Posterior vena cava (tissue), 2 donors: ENCODE measurements at places on chromosomes 5 and 9.

DNA sequence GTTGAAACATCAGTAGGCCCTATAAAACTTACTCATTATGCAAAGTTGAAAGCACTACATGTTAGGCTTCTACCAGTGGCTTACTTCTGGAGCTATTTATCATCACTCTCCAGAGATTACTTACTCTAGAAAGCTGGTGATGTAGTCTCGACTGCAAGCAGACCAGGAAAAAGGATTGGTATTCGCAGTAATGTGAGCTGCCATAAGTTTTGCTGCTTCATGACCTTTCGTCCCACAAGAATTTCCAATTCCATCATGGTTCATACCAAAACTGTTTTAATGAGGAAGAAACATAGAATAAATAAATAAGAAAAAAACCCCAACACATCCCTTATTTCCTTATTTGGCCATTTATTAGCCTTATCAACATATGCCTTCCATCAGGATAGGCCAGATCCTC lies 181.9 kb downstream of the ADAMTS6 start:
- no peak for DNase-seq

DNA sequence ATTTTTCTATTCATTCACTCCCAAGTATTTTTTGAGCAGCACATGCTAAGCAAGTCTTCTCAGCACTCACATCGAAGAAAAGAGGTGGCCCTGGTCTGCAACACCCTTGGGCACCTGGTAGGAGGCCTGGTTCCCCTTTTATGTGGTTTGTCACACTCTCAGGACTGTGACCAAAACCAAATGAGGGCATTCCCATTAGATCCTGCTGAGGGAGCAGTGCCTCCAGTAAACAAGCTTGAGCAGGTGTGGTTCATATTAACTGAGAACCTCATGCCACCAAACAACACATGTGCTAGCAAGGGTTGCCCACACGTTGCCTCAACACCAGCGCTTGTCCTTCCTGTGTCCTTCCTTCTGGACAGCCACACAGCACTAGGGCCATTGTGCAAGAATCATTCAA lies 26.9 kb upstream of the SYK start:
- DNase-seq = no peak

DNA sequence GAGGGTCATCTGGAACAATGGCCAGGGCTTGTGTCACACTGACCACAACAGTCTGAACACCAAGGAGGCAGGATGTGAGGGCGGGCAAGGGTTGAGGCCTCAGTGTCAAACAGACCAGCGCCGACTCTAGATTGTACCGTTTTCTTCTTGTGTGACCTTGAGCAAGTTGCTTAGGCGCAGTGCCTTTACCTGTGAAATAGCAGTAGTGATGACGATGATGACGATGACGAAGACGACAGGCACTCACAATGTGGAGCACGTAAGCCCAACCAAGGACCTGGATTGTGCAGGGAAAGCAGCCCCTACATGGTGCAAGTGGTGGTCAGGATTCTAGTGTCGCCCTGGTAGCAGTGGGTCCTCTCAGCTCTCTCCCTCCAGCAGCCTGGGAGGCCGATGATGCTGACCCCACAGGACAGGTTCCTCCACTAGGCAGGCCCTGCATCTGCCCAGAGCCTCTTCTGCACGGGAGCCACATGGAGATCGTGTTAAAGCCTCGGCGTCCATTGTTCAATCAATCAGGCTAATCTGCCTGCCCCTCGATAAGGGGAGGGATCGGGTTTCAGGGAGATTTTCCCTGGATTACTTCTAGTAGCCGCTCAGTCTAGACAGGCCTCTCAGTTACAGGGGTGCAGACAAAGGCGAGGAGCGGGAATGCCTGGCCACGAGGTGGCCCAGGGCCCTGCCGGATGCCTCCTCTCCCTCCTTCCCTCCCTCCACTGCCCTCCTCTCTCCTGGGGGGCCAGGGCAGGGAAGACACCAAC lies 91.7 kb downstream of the MACROH2A1 start:
- peak; percentile 30 for DNase-seq

DNA sequence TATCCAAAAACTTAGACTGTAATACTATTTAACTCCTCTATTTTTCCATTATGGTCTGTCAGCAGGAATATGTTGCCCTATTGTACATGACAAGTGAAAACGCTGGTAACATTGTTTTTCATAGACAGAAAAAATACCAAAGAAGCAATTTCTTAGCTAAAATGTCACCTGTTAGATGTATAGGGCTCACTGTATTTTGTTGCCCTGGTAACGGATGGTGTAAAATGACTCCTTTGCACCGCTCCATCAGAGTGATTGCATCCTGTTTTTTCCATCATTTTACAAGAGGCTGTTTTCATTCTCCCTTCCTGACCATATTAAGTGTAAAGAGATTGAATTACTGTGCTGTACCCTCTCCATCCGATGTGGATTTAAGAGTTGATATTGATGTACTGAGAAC lies 460.1 kb upstream of the TLE4 start:
- no peak for DNase-seq

- DNase-seq = no peak
Observed at GRCh38 chr5:3010301-3010952, 258.9 kb upstream of the IRX2 start.

GRCh38 chr5:113495422-113495841 lies 7.2 kb upstream of the MCC start:
- no peak for DNase-seq

DNA sequence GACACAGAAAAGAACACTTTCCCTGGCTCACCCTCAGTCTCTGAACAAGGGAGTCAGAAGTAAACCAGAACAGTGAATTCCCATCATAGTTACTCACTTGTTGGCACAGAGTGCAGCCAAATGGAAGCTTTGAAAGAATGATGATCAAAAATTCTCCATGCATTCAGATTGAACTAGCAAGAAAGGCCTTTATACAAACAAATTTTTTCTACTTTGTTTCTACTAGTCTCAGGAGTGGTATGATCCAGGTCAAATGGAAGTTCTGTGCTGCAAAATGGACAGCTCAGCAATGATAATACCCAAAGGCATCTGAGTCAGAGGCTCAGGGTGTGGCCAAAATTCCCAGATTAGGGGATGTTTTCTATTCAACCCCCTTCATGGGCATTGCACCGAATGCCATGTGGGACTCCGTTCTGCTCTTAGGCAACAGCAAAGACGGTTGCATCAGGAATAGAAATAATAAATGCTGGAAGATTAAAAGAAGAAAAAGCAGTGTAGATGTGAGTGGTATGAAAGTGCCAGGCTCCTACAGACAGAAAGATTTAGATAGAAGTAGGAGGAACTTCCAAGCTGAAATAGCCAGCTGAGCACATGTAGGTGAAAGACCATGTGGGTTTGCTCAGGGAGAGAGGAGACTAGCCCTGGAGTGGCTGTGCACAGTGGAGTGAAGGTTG lies 24.0 kb upstream of the ASPN start:
- no peak for DNase-seq

DNA sequence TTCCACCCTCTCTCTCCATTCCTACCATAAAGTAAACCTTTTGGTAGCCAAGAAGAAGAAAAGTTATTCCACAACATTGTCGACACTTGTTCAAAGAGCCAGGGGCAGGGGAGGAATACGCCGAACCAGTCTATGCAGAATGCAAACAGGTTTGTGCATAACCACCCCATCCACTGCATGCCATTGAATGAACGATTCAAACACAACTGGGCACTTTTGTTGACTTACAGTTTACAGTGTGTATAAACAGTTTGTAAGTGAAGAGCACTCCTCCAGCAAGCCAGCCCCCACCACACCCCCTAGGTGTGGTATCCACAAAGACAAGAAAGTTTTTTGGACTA lies 6.8 kb upstream of the S1PR3 start:
- no peak for DNase-seq

DNA sequence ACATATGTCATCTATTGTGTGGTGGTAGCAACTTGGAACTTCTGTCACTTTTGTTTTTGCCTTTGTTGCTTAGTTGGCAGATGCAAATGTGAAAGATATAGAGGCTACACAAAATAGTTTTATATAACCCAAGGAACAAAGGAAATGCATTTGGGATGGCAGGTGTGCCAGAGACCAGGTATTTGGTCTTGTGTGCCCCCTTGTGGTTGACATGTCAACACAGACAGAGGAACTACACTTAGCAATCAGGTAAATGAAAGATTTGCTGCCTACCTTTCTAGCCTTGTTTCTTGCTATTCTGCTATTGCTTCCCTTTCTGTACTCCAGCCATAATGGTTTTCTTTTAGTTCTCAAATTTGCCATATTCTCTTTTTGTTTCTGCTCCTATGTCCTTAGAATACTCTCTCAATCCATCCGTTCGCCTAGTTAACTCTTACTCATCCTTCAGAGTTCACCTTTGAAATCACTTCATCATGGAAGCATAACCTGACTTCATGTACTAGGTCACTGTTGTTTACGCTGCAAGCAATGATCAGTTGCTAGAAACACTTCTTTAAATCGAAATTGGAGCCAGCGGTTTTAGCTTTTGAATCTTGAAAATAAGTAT lies 119.5 kb downstream of the TRPM3 start:
- no peak for DNase-seq

DNA sequence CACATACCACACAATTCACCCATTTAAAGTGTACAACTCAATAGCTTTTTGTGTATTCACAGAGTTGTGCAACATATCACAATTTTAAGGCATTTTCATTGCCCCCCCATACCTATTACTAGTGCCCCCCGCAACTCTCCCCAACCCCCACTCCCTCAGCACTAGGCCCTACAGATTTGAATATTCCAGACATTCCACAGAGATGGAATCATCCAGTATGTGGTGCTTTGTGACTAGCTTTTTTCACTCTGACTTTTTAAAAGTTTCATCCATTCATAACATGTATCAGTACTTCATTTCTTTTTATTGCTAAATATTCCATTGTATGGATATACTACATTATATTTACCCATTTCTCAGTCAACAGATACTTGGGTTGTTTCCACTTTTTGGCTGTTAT lies 102.9 kb upstream of the LRRTM2 start:
- DNase-seq = no peak

GRCh38 chr5:158700231-158701006 lies 399.3 kb downstream of the EBF1 start:
- DNase-seq = no peak

GRCh38 chr5:169701910-169702451 lies 64.9 kb downstream of the DOCK2 start:
- no peak for DNase-seq

DNA sequence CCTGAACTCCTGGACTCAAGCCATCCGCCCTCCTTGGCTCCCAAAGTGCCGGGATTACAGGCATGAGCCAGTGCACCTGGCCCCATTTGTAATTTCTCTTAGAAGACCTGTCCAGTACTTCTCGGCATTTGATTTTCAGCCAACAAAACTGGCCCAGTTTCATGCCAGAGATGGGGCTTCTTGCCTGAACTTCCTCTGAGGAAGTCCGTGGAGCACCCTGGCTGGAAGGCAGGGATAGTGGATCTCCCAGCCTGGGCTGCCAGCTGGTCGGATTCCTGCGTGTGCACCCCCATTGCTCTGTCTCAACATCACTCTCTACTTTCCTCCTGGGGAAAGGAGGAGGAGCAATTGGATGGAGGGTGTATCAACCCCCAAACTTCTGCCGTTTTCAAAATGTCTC lies 39.0 kb downstream of the FAM78A start:
- peak; percentile 56 for DNase-seq

DNA sequence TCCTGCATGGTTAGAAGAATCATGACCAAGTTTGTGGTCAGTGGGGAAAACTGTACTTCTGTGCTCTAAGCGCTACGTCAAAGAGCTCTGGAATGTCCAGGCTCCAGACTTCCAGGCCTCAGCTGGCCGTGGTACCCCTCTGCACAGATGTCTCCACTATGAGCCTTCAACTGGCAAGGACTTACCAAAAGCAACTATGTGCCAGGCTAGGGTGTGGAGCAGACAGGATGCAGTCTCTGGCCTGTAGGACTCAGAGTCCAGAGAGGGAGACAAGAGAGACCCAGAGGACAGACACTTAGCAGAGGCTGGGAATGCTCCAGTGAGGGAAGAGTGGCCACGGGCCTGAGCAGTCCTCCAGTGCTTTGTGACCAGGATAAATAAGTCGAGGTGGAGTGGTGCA lies 31.0 kb upstream of the TCF7 start:
- peak; percentile 56 for DNase-seq

GRCh38 chr9:136538599-136539426 lies 7.0 kb downstream of the NOTCH1 start:
- DNase-seq = no peak

DNA sequence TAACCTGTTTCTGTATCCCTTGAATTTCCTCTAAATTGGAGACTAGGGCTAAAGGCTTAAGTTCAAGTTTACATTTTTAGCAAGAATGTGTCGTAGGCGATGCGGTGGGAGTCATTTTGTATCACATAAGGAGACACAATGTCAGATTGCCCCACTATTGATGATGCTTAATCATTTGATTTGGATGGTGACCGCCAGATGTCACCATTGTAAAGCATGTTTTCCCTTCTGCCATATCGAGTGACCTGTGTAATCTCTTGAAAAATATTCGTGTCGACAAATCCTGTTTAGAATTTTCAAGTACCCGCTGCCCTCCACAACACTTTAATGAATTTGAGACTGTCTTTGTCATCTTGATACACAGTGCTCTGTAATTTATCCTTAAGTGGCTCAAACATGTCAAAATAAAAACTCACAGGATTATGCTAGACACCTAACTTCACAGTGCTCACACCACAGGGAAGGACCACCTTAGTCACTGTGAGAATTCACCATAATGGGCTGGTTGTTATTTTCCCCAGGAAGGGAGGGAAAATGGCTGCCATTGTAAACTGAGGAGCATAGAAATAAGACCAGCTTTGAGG lies 34.5 kb upstream of the SLC46A2 start:
- DNase-seq = no peak

DNA sequence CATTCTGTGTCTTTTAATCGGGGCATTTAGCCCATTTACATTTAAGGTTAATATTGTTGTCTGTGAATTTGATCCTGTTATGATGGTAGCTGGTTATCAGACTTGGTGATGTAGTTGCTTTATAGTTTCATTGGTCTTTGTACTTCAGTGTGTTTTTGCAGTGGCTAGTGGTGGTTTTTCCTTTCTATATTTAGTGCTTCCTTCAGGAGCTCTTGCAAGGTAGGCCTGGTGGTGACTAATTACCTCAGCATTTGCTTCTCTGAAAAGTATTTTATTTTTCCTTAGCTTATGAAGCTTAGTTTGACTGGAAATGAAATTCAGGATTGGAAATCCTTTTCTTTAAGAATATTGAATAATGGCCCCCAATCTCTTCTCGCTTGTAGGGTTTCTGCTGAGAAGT lies 156.9 kb downstream of the CNTLN start:
- no peak for DNase-seq

GRCh38 chr5:104628911-104629310 lies 1066.3 kb upstream of the NUDT12 start:
- no peak for DNase-seq

- no peak for DNase-seq
Observed at GRCh38 chr5:154815684-154816247, 34.6 kb downstream of the FAXDC2 start.

DNA sequence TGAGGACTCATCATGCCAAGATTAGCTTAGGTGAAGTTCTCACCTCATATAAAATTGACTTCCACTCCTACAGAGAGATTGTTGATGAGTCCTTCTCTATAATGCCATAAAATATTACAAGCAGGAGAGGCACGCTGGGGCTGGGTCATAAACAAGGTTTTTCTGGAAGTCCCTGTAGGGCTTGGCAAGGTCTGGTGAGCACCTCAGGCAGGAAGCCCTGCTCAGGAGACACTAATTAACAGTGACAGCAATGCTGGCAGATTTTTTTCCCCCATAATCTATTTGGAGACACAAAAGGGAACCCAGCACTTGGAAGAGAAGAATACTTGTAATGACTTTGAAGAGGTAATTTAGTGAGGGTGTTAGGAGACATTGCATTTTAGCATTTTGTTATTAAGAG lies 118.7 kb downstream of the DIRAS2 start:
- DNase-seq = no peak
